CD4-positive, alpha-beta T cell treated with Interleukin-1 beta for 1 hour (primary cell): ENCODE measurements at places on chromosomes 7 and 10.

GRCh38 chr10:15313843-15314242 is 57.2 kb downstream of the FAM171A1 start:
- no peak for DNase-seq

DNA sequence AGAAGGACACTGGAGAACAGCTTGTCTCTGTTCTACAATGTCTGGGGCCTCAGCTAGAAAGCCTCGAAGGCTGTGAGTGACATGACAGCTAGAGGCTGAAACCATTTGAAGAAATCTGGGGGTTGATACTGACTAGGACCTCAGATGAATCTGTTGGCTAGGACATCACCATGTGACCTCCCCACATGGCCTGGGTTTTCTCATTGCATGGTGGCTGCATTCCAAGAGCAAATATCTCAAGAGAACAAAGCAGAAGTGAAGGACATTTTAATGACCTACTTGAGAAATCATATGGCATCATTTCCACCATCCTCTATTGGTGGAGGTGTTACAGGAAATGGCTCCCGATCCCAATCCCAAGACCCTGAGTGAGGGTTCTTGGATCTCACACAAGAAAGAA is 450.6 kb upstream of the AUTS2 start:
- DNase-seq, result no peak

GRCh38 chr10:53808677-53809372 is 992.2 kb downstream of the PCDH15 start:
- no peak for DNase-seq

DNA sequence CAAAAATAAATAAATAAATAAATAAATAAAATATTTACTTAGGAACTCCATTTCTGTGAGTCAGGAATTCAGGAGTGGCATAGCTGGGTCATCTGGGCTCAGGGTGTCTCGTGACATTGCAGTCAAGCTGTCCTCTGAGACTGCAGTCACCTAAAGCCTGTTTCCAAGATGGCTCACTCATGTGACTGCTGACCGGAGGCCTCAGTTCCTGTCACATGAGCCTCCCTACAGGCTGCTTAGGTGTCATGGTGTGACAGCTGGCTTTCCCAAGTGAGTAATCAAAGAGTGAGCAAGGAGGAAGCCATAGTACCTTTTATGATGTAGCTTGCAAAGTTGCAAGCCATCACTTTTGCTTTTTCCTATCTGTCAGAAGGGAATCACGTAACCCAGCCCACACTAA is 128.6 kb upstream of the KCTD7 start:
- DNase-seq, result no peak

GRCh38 chr10:11170993-11171851 is 153.6 kb downstream of the CELF2 start:
- no peak for DNase-seq

DNA sequence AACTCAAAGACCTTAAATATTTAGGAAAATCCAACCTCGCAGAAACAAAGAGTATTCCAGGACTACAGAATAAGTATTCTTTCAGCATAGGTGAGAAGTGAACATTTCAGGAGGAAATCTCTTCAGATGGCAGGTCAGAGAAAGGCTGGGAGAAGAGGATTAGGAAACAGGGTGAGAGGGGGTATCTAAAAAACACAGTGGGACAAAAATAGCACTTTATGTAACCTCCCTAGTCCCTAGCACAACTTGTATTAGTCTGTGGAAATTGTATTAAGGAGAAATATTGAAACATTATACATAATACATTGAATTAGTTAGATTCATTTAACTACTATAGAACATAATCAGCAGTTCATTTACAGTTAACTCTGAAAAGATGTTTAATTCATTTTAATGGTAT is 192.3 kb downstream of the CACNB2 start:
- no peak for DNase-seq

DNA sequence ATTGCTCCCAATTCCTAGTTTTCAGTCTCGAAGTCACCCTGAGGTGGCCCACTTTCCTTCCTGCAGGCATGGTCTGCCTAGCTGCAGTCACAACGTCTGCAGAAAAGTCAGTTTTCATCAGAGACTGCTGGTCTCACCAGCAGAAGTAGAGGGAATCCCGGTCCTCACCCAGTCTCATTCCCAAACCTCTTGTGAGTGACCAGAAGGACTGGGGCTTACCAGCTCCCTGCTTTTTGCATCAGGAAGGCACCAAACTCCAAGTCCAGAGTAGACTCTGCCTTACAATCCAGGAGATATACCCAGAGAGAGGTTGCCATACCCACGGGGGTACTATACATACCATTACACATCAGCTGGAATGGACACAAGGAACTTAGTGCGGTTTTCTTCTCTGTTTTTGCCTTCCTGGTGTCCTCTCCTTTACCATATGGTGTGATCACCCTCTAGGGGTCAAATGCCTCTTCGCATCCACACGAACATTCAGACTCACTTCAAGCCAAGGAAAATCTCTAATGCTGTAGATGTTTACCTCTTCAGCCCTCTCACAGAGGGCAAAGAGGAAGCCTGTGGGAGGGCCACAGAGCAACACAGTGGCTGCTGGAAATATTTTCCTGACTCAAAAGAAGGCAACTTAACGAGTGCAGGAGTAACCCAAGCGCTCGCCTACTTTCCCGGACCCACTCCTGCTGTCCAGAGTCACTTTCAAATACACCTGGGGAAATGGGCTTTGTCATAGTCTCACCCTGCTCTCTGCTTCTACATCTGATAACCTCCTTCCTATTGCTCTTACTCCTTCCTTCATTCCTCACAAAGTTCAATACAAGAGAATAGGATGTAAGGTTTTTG is 220.9 kb downstream of the C7orf25 start:
- no peak for DNase-seq

DNA sequence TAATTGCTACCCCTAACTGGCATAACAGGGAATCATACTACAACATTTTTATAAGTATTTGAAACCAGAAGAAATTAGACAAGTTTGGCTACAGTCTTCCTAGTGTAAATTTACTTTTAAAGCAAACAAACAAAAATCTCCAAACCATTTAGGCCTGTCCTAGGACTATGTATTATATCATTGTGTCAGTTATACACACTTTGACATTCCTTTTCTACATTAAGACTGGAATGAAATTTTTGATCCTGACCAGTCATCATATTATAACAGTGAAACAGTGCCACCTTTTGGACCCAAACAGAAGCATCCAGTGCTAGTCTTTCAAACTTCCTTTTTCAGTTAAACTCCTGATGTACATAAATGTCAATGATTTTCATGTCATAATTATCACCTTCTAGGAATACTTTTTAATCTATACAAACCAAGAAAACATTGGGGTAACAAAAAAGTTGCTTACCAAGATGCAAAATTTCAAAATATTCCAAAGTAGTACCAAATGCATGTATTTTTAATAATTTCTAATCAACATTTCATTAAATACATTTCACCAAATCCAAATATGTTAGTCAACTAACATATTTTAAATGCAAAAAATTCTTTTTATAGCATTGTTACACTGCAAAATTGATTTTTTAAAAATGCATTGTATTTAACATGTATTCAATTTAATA is 75.7 kb downstream of the IMMP2L start:
- peak; percentile 32 for DNase-seq

DNA sequence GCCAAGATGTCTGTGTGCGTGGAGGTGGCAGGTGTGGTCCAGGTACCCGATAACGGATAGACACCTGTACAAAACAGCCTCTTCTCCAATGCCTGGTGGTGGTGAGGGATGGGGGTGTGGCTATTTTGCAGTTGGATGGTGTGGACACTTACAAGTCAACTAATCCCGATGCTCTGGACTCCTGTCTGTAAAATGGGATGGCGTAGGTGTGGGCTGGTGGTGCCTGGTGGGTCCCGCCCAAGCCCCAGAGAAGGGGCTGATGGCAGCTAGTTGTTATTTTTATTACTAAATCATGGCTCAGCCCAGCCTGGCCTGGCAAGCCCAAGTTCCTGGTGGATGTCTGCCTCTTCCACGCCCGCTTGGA is 22.3 kb downstream of the GTF2IRD1 start:
- no peak for DNase-seq

- DNase-seq, result no peak
These were observed 13.1 kb downstream of the DNAJC1 start for GRCh38 chr10:21990449-21990848.

DNA sequence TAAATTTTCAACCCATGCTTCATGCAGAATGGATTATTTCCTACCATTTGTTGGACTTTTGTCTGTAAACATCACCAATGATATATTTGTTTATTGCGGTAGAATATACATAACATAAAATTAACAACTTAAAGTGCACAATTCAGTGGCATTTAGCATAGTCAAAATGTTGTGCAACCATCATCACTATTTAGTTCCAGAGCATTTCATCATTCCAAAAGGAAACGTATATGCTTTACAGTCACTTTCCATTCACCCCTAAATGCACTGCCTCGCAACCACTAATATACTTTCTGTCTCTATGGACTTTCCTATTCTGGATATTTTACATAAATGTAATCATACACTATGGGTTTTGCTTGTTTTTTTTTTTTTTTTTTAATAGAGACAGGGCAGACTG is 11.4 kb upstream of the ZNF248 start:
- DNase-seq, result no peak

DNA sequence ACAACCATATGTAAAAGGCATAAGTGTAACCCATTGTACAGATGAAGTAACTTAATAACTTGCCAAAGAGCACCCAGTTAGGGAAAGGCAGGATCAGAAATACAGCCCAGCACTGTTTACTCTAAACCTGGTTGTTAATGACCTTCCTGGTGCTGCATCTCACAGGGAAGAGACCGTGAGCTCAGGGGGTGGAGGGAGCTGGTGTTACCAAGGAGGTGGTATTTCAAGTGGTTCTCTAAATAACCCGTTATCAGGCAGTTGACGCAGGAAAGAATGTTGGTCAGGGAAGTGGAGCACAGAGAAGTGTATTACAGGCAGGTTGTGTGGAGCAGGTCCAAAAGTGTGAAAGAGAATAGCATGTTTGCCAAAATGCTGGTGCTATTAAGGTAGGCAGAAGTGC is 4.4 kb upstream of the ST7 start:
- no peak for DNase-seq

DNA sequence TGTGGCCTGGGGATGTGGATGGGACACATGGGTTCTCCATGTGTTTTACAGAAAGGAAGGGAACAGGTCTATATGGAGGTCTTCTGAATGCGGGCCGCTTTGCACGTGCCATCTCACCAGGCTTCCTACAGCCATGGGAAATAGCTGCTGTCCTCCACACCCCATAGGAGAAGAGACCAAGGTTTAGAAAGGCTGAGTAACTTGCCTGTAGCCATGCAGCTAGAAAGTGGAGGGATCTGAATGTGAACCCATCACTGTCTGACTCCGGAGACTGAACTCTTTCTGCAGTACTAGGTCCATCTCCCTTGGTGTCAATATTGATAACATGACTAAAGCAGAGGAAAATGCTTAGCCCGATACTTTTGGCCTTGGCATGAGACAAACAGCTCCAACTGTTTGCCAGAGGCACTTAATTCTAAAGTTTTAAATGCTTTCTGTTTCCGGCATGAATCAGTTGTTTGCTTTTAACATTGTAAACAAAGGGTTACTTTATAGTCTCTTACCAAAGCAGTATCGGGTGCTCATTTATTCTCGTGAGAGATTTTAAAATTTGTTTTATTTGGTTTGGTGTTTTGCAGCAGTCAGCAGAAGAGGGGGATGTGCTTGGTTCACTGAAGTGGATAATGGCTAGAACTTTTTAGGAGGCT is 64.8 kb upstream of the LOXL4 start:
- no peak for DNase-seq

DNA sequence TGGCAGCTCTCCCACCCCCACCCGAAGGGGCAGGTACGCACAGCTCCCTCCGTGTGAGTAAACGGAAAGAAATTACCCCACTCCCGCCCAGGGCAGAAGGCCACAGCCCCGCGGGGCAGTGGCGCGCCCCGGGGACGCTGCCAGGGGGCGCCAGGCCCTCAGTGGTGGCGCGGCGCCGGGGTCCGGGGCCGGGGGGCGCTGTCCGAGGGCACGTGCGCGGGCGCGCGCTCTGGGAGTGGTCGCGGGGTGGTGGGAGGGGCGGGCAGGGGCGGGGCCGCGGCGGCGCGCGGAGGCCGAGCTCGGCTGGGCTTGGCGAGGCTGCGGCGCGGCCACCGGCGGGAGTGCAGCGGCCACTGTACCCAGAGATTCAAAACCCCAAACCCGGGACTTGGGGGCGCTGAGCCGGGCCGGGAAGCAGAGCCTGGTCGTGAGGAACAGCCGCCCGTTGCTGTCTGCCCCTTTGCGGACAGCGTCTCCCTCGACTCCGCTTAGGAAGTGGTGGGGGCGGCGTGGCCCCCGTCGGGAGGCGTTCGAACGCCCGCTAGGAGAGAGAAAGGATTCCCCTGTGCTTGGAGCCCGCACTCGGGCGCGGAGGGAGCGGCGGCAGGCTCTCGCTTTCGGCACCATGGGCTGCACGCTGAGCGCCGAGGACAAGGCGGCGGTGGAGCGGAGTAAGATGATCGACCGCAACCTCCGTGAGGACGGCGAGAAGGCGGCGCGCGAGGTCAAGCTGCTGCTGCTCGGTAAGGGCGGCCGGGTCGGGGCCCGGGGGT is at the start of gene GNAI1:
Gene GNAI1 (plus strand): TSS at position 296 of the 773 bp plus-strand sequence. CDS start 330 bp downstream, at position 626.
- DNase-seq, result no peak

DNA sequence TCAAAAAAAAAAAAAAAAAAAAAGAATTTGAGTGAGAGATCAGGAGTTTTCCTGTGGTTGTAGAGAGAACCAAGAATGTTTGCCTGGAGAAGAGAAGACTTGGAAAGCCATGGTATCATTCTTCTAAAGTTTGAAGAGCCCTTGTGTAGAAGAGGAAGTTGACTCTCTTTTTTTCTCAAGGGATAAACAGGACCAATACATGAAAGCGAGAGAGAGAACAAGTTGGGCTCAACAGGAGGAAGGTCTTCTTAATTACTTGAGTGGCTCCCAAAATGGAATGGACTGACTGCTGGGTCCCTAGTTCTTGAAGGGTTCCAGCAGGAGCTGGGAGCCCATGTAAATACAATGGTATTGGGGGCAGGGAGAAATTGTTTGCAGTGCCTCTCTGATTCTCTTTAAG is 173.3 kb upstream of the ADO start:
- DNase-seq, result no peak

GRCh38 chr7:67791918-67792317 is 795.3 kb downstream of the TYW1 start:
- no peak for DNase-seq

DNA sequence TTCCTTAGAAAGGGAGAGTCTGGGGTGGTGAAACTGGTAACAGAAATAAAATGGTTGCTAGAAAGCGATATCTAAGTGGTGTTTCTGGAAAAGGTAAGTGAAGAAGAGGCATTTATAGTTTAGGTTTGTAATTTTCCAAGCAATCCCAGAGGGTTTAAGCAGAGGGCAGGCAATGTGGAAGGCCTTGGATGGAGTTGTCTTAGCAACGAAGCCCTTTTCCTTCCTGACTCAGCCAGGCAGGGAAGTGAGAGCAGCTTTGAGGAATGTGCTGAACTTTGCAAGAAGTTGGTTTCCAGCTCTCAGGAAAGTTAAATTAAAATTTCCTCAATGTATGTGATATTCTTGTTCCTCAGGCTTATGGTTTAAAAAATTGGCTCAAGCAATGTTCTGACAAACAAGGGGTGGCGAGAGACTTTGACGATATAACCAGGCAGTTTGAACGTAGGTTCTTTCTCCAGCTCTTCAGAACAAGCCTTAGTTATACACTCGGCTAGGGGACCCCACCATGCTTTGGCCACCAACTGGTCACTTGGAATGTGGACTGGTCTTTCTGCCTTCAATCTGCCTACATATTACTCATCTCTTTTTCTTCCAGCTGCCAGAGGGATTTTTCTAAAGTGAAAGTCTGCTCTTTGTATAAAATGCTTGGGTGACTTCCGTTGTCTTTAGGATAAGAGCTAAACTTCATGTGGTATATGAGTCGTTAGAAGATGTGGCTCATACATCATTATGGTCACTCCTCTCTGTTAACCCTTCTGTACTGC is 66.9 kb upstream of the SLC25A13 start:
- DNase-seq, result no peak

GRCh38 chr7:54798530-54798929 is 39.5 kb upstream of the SEC61G start:
- DNase-seq, result no peak

GRCh38 chr10:12419262-12419847 is 70.0 kb downstream of the CAMK1D start:
- no peak for DNase-seq
